ENCODE measurements at places on chromosomes 1 and 21.

DNA sequence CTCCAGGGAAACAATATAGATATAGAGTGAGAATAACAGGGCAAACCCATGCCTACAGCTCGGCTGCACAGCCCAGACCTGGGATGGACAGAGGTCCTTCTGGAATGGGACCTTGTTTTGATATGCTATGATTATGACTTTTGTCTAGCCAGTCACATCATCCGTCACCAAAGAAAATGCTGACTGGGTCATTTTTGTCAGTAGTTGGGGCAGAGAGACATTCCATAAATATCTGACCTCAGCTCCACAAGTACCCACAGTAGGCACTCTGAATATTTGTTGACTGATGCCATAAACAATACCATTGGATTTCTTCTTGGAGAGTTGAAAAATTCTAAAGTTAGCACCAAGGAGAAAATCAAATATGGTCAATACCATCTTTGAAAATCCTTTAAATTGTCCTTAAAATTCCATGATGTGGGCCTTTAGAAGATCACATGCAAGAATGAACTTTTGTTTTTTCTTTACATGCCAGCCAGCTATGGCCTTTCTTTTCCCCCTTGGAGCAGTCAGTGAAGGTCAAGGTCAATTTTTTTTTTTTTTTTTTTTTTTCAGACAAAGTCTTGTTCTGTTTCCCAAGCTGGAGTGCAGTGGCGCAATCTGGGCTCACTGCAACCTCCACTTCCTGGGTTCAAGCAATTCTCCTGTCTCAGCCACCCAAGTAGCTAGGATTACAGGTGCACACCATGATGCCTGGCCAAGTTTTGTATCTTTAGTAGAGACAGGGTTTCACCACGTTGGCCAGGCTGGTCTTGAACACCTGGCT is 7.3 kb downstream of the TMCO4 start:
- H3K36me3 ChIP-seq, result peaks cover 20% of the 10 kb centered on the region
- no peaks in the 10 kb centered on the region for H3K27me3 ChIP-seq
- no peak for DNase-seq
- no peak overlapping the region for H3K4me3 ChIP-seq

GRCh38 chr1:76835203-76835602 is 32.1 kb upstream of the ST6GALNAC5 start:
- H3K27me3 ChIP-seq, result no peaks in the 10 kb centered on the region
- no peaks in the 10 kb centered on the region for H3K4me1 ChIP-seq
- H3K27ac ChIP-seq, result no peak overlapping the region
- no peak overlapping the region for H3K4me3 ChIP-seq

- DNase-seq, result no peak
- H3K36me3 ChIP-seq, result no peaks in the 10 kb centered on the region
- H3K27me3 ChIP-seq, result no peaks in the 10 kb centered on the region
- H3K4me3 ChIP-seq, result no peak overlapping the region
- H3K4me1 ChIP-seq, result no peaks in the 10 kb centered on the region
- no peak overlapping the region for H3K27ac ChIP-seq
These were observed 2.9 kb downstream of the OR10J5 start for GRCh38 chr1:159532922-159533321.

- no peak overlapping the region for H3K27ac ChIP-seq
- no peaks in the 10 kb centered on the region for H3K4me1 ChIP-seq
- no peaks in the 10 kb centered on the region for H3K36me3 ChIP-seq
- no peak overlapping the region for H3K4me3 ChIP-seq
- DNase-seq, result no peak
These were observed 37.2 kb downstream of the RIMS3 start for GRCh38 chr1:40627987-40628902.

GRCh38 chr1:179129702-179130473 is 48.0 kb downstream of the TOR3A start:
- peaks cover 15% of the 10 kb centered on the region for H3K36me3 ChIP-seq
- no peak for DNase-seq
- peaks cover 34% of the 10 kb centered on the region for H3K4me1 ChIP-seq
- H3K27ac ChIP-seq, result peak overlapping the region; percentile 60
- peak overlapping the region; percentile 21 for H3K4me3 ChIP-seq
- H3K27me3 ChIP-seq, result no peaks in the 10 kb centered on the region

- no peak overlapping the region for H3K4me3 ChIP-seq
- H3K4me1 ChIP-seq, result no peaks in the 10 kb centered on the region
- H3K27ac ChIP-seq, result no peak overlapping the region
- no peaks in the 10 kb centered on the region for H3K36me3 ChIP-seq
These were observed 4.0 kb downstream of the LRRC53 start for GRCh38 chr1:74508449-74508848.

GRCh38 chr1:30778154-30778978 is 20.8 kb upstream of the LAPTM5 start:
- H3K4me1 ChIP-seq, result peaks cover 14% of the 10 kb centered on the region
- H3K4me3 ChIP-seq, result no peak overlapping the region
- H3K27me3 ChIP-seq, result no peaks in the 10 kb centered on the region
- H3K27ac ChIP-seq, result no peak overlapping the region
- H3K36me3 ChIP-seq, result no peaks in the 10 kb centered on the region

DNA sequence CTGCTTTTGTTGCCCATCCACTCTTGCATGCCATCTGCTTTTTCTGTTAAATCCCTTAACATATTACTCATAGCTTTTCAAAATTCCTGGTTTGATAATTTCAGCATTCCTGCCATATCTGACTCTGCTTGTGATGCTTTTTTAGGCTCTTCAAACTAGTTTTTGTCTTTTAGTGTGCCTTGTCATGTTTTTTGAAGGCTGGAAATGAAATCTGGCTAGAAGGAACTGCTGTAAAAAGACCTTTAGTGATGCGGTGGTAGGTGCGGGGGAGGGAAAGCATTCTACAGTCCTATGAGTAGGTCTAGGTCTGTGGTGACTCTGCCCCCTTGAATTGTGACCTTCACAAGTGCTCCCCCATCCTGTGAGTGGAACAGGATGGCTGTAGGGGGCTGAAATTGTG is 15.0 kb upstream of the S100B start:
- no peak overlapping the region for H3K4me3 ChIP-seq
- no peaks in the 10 kb centered on the region for H3K36me3 ChIP-seq
- H3K27ac ChIP-seq, result no peak overlapping the region

GRCh38 chr1:231861541-231862481 is 235.2 kb downstream of the DISC1 start:
- DNase-seq, result no peak
- no peaks in the 10 kb centered on the region for H3K27me3 ChIP-seq
- no peak overlapping the region for H3K27ac ChIP-seq
- H3K4me1 ChIP-seq, result peaks cover 11% of the 10 kb centered on the region

- no peak overlapping the region for H3K4me3 ChIP-seq
- no peak for DNase-seq
- H3K27ac ChIP-seq, result no peak overlapping the region
- H3K36me3 ChIP-seq, result no peaks in the 10 kb centered on the region
These were observed 2.3 kb downstream of the PRXL2B start for GRCh38 chr1:2588661-2589430.

DNA sequence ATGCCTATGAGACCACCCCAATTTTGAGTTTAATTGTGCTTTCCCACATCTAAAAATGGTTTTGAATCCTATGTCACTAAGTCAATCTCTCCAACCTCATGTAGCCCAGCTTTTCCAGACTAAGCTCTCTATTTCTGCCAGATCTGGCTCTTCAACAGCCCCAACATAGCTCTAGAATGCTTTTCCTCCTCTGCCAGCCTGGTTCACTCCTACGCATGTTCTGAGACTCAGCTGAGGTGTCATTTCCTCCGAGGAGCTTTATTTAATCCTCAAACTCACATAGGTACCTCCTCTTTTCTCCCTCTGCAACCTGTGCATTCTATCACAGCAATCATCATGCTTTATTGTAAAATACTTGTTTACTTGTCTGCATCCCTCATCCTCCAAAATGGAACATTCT is 517.8 kb upstream of the BEND5 start:
- no peaks in the 10 kb centered on the region for H3K27me3 ChIP-seq
- no peak overlapping the region for H3K27ac ChIP-seq
- no peak overlapping the region for H3K4me3 ChIP-seq
- H3K4me1 ChIP-seq, result no peaks in the 10 kb centered on the region
- DNase-seq, result no peak

DNA sequence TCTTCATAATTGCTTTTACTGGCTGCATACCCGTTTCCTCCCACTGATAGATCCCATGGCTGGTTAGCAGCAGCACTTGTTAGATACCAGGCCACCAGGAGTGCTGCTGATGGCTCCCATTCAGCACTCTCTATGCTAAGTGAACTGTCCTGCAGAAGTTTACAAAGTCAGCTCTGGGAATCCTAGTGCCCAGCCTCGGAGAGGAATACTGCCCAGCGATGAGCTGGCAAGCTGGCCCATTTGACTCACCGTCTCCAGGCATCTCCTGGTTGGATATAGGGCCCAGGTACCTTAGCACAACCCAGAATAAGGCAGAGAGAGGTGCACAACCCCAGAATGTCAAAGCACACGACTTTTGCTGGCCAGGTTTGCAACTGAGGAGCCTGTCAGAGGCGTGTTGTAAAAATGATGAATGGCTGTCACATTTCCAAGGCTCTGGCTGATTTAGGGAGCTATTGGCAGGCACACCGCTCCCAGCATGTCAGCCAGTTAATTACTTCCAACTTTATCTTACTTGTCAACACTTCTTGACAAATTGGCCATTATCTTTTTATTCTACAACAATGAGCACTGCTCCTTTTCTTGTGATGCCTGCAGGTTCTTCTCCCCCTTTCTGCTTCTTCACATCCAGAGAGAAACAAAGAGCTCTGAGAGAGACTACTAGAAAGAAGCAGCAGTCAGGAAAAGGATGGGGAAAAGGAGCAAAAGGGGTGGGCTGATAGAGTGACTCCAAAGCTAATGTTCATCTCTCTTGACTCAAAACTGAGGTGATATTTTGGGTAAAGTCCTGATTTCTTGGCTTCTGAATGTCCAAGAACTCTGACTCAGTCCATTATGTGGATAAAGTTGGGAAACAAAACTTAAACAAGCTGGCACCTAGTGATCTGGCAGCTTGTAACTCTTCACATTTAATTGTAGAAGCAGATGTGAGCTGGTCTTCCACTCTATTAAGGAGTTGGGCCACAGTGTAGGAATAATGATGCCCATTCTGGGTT is 10.8 kb upstream of the ANGPTL7 start:
- no peak overlapping the region for H3K4me3 ChIP-seq
- no peak for DNase-seq
- peaks cover 14% of the 10 kb centered on the region for H3K36me3 ChIP-seq
- H3K27ac ChIP-seq, result no peak overlapping the region

DNA sequence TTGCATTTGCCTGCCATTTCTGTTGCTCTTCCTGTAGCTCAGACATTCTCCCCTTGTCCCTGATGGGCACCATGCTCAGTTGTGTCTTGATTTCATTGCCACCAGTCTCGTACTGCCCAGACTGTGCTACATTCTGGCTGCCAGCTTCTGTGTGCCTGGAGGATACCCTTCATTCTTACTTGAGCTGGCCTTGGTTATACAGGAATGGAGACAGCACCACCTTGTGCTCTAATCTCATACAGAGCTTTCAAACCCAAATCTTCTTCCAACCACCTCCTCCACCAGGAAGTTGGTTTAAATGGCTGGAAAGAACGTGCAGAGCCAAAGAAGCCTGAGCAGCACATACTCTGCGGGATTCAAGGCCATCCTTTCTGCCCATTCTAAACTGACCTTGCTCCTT is 165.3 kb downstream of the SLC35F3 start:
- H3K4me1 ChIP-seq, result no peaks in the 10 kb centered on the region
- no peak overlapping the region for H3K4me3 ChIP-seq
- DNase-seq, result no peak
- H3K27me3 ChIP-seq, result peaks cover 2% of the 10 kb centered on the region
- no peaks in the 10 kb centered on the region for H3K36me3 ChIP-seq

DNA sequence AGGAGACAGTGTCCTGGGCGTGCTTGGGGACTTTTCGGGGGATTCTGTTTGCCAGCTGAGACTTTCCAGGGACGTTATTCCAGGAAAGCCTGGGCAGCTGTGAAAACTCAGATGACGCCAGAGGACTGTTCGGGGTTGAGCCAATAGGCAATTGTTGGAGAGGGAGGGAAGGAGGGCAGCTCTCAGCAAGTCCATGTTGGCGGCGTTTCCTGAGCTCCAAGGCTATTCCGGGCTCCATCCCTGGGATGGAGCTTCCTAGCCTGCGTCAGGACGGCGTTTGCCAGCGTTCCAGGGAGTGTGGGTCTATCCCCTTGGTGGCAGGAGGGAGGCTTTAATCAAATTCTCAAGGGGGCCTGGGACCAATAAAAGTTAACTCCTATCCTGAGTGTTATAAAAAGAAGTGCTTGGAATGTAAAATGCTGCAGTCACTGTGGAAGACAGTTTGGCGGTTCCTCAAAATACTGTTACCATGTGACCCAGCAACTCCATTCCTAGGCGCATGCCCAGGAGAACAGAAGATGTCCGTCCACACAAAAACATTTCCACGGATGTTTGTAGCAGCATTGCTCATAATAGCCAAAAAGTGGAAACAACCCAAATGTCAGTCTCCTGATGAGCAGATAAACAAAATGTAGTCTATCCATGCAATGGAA is 15.2 kb downstream of the SLC27A3 start:
- H3K27me3 ChIP-seq, result no peaks in the 10 kb centered on the region
- no peaks in the 10 kb centered on the region for H3K36me3 ChIP-seq
- H3K4me3 ChIP-seq, result peak overlapping the region; percentile 25
- peaks cover 22% of the 10 kb centered on the region for H3K4me1 ChIP-seq

DNA sequence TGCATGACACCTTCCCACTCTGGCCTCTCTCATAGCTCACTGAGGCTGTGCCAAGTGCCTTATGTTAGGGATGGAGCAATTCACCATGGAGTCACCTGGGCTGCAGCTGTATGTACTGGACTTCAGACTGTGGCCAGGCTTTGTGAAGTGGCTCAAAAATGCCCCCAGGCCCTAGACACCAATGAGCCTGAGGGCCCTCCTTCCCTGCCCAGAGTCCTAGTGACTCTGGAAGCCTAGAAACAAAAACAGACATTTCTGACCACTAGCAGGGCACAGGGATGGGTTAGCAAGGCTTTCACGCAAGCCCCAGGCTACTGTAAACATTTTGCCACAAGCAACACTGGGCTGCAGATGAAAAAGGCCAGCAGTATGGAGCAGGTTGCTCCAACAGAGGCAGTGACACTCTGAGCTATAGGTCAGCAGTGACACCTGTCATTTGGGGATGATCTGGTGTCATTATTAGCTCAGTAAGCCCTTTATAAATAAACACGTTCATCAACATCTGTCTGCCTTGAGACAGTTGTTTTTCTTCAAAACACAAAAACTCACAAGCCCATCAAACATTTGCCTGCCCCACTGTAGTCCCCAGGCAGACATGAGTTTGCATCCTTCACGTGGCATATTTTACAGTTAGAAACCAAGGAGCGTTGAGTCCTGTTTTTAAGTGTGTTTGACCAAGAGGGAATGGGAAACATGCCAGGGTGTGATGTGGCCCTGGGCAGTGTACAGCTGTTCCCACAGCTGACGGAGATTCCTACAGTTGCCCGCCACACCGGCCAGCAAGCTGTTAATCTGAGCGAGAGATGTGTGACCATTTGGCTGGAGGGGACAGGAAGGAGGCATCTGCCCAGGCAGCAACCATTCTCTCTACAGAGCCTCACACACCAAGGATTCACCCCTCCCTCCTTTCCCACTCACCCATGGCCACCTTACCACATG is 66.8 kb downstream of the KCNN3 start:
- H3K36me3 ChIP-seq, result no peaks in the 10 kb centered on the region
- no peak overlapping the region for H3K27ac ChIP-seq
- H3K4me1 ChIP-seq, result no peaks in the 10 kb centered on the region
- H3K4me3 ChIP-seq, result no peak overlapping the region

Data from suprapubic skin (tissue), 4 donors.